ENCODE measurements at places on chromosomes 5 and 9. TPM values are rescaled to one million over a fixed set of nuclear protein-coding genes. Genes with fewer than 3 reads are reported as not detected.

DNA sequence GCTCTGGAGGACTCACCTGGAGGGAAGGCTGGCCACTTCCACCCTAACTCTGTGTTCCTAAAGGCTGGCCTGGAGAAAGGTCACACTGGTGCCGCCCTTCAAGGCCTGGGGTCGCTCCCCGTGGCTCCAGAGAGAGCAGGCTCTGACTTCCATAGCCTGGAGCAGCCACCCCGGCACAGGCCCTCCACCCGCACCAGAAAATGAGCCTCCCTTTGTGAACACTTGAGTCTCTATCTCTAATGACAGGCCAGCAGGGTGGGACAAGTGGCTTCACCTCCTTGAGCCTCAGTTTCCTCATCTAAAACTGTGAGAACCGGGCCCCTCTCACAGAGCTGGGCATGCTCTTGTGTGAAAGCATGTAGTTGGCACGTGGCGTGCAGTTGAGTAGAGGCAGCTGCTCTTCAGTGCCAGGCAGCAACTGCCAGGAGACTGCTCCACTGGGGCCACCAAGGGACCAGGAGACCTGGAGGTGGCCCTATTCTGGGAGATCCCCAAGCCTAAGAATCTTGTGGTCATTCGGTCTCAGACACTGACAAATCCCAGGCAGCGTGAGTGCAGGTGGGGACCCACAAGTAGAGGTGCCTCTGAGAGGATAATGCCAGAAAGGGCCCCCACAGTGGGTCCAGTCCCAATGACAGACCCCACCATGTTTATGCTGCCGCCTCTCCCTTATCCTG, 56.7 kb upstream of the GARNL3 start:
- no peak for DNase-seq

GRCh38 chr9:69542942-69543704, 129.0 kb downstream of the APBA1 start:
- no peak for DNase-seq

- DNase-seq = no peak
These were observed 35.0 kb upstream of the TDRD7 start for GRCh38 chr9:97376902-97377301.

GRCh38 chr9:72038890-72039410, 21.5 kb downstream of the C9orf57 start:
- peak; percentile 64 for DNase-seq

DNA sequence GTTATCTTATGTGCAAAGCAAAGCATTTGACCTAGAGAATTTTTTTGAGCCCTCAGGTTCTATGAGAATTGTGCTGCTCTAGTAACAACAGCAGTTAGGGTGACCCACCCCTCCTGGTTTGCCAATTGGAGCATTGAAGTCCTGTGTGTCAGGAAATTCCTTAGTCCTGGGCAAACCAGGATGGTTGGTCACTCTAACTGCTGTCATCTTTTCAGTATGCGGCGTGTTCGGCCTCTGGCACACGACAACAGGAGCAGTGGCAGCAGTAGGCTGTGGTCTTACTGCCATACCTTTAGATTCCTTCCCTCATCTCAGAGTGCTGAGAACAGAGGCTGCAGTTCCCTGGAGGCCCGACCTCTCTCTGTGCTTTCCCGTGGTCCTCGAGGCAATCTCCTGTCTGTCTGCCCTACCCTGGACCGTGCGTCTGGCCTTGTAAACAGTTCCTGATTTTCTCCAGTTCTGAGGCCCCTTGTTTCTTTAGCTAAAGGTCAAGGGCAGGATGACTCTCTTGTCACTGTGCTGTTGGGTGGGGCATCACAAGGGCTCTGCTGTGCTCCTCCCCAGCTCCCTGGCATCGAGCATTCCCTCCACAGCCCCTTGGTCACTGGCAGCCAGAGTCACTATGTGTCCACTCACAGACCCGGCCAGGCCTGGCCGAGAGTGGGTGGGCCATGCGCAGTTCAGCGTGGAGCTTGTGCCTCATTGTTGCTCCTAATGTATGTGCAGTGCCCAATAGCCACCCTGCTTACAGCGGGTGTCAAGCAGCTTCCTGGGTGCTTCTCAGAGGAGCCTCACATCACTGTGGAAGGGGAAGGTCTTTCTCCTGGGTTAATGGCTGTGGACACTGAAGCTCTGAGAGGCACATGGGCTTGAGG, 18.5 kb upstream of the COL15A1 start:
- DNase-seq = no peak

DNA sequence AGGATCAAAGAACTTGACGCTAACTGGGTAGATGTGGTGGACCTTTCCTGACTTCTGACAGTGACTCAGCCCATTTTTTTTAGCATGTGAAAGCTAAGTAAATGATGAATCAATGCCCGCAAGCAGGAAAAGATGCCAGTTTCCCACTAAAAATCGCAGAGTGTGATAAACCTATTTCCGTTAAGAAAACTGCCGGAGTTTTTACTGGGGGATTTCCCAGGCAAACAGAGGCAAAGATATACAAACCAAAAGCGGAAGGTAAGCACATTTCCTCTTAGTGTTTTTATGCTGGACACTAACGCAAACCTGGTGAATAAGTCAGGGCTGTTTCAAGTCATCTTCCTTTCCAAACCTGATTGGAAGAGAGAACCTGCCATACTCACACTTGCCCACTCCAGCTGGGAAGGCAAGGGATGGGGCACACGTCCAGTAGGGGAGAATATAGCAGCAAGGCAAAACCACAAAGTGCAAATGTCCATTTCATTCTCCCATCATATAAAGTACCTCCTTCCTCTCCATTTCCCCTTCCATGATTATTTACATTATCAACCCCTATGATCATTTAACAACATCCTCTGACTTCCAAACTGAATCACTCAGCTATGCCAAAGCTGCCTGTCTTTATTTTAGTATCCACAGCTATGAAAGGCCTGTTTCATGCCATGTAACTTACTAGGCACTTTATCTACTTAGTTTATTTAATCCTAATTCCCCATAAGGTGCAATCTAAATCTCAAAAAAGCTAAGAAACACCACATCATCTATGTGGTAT, 349.7 kb upstream of the RFX3 start:
- no peak for DNase-seq

DNA sequence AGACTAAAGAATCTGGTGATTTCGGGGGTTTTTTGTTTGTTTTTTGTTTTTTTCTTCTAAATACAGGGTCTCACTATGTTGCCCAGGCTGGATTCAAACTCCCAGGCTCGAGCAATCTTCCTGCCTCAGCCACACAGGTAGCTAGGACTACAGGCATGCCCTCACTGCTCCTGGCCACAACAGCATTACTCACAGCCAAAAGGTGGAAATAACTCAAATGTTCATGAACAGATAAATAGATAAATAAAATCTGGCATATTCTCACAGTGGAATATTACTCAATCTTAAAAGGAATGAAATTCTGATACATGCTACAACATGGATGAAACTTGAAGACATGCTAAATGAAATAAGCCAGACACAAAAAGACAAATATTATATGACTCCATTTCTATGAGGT, 19.8 kb upstream of the RAD23B start:
- no peak for DNase-seq

The NME5 gene
- total RNA-seq = not detected

The SLC6A19 gene
- total RNA-seq = not detected

The AP3S1 gene
- total RNA-seq = 103 TPM

- DNase-seq = no peak
These were observed 370.8 kb upstream of the RIOK2 start for GRCh38 chr5:97553604-97554452.

DNA sequence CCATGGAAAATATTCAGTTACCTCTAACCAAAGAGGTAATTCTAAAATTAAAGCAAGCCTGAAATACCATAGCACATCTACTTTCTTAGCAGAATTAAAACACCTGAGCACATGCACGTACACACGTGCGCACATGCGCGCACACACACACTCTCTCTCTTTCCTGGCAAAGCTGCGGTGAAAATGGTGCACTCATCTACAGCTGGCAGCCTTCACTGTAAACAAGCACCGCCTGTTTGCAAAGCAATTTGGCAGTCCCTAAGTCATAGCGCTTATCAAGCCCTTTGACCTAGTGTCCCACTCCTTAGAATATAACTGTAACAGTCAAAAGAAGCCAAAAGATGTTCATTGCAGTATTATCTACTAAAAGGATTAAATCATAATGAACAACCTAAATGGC, 278.7 kb downstream of the DENND1A start:
- no peak for DNase-seq

GRCh38 chr5:149804478-149805450, 74.7 kb downstream of the PPARGC1B start:
- no peak for DNase-seq

The KCNN2 gene
- not detected for total RNA-seq

GRCh38 chr5:67094476-67095300, 101.9 kb downstream of the CD180 start:
- DNase-seq = no peak

GRCh38 chr5:90111364-90112032, 298.1 kb downstream of the CETN3 start:
- no peak for DNase-seq

DNA sequence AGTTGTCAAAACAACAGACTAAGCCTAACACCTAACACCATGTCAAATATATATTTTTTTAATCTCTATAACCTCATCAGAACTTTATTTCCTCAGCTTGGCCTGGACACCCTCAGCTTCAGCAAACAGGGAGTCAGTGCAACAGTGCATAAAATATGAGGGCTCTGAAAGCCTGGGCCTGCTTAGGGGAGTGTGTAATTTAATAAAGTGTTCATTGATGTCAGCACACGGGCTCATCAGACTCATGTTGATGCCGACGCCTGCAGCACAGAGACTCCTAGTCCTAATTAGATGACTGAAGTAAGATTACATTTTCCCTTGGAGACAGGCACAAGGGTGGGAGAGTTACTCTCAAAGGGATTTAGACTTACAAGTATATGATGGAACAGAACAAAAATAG, 37.8 kb downstream of the CDH10 start:
- no peak for DNase-seq

- DNase-seq = no peak
These were observed 93.4 kb upstream of the SLC30A5 start for GRCh38 chr5:69000216-69000919.

DNA sequence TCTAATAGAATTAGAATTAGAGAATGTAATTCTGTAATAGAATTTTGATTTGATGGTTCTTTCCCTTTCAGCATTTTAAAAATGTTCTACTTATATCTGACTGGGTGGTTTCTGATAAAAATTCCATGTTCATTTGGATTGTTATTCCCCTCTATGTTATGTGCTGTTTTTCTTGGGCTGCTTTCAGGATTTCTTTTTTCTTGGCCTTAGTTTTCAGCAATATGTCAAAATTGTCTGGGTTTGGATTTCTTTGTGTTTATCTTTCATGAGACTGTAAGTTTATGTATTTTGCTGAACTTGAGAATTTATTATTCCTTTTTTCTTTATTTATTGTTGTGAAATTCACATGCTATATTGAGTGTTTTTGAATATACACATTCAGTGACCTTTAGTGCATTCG, 189.1 kb downstream of the RANBP17 start:
- DNase-seq = no peak

The AHRR gene
- 1.4 TPM for total RNA-seq

The SAXO1 gene
- total RNA-seq = not detected

The FOXD4L5 gene
- total RNA-seq = 1.5 TPM

The LRRC70 gene
- total RNA-seq = 1.3 TPM

The RARS1 gene
- 88.4 TPM for total RNA-seq

The AGXT2 gene
- not detected for total RNA-seq

GRCh38 chr5:67246546-67247268, 50.1 kb upstream of the CD180 start:
- DNase-seq = no peak

DNA sequence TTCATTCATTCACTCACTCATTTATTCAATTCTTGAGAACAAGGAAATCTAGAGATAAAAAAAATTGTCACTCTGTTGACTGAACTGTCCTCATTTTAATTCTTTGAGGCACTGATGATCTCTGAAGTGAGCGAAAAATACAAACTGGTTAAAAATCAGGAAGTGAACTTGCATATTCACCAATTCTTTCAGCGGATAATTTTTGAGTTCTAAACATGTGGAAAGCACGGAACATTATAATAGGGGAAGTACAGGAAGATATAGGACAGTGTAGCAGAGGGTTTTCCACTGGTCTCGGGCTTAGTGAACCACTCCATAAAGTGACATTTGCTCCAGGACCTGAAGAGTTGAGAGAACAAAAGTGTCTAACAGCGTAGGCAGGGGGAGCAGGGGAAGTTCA, 169.5 kb downstream of the TLR4 start:
- DNase-seq = no peak

DNA sequence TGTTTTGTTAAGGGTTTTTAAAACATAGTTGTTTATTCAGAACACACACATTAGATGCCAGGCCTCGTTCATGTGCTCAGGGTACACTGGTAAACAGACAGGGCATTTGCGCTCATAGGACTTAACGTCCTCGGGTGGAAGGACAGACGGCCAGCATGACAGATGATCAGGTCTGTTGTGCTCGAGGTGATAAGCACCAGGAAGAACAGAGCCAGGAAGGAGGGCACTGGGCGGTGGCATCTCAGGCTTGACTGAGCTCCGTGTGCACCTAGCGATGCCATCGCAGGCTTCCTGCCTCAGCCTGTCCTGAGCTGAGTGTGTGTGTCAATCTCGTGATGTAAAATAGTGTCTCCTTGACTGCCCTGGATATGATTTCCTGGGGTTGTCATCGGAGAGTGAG, 96.5 kb downstream of the EHMT1 start:
- DNase-seq = no peak

The PCDHB11 gene
- not detected for total RNA-seq

The KCNMB1 gene
- total RNA-seq = not detected

DNA sequence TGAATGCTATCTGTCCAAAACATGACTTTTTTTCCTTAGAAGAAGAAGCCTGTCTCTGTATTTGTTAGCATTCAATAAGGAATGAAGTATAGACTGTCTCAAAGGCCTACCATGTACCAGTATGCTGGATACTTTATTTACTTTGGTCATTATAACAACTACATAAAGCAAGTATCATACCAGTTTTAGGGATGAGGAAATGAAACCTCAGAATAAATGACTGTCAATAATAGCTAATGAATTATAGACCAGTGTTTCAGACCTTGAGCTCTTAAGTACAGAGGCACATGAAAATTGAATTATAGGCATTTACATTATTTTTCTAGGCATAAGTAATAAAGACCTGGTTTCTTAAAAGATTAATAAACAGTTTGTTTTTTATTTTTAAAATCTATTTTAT, 166.4 kb upstream of the TLX3 start:
- DNase-seq = no peak

GRCh38 chr5:160486573-160486972, 64.9 kb downstream of the PTTG1 start:
- no peak for DNase-seq
